ENCODE measurements at places on chromosomes 13 and 19. TPM values are rescaled to one million over a fixed set of nuclear protein-coding genes. Genes with fewer than 3 reads are reported as not detected.

DNA sequence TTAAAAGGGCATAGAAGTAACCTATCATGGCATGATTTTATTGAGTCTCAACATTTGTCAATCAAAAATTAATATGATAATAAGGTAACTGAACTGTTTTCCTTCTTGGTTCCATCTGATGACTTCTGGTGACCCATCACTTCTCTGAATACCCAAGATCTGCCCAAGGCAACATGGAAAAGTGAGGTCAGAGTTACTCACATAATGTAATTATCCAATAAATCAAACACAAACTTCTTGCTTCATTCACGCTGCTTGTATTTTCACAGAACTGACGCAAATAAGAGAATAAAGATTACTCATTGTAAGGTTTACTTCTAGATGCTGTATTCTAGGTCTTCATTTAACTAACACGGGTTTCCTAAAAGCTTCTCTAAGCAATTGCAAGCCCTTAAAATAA is 361.6 kb downstream of the RBM26 start:
- DNase-seq, result no peak

- no peak for DNase-seq
Measured at GRCh38 chr19:17797424-17798201, 2.7 kb downstream of the B3GNT3 start.

DNA sequence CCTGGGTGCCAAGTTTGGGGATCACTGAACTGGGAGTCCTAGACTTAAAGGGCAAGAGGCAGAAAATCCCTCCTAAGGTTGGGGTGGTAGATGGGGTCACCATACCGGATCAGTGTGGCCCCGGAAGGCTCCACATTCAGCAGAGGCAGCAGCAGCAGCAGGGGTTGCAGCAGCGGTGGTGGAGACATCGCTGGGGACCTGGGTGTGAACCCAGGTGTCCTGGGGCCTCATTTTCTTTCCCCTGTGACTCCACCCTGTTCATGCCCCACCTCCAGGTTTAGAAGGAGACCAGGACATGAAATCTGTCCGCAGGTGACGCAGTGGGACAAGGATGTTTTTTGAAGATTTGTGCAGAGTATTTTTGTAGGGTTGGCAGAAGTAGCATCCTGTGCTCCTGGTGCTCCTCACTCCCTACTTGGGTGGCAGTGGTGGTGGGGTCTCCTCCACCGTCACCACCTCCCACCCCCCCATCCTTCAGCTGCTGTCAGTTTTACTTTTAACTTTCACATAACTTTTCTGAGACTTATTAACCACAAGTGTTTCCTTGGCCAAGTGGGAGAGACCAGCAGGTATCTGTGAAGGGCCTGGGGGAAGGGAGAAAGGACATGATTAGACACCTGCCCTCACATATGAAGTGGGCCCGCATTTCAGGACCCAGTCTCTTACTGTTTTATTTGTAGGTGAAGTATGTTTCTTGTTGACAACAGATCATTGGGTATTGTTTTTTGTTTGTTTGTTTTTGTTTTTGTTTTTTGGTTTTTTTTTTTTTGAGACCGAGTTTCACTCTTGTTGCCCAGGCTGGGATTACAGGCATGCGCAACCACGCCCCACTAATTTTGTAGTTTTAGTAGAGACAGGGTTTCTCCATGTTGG is at the start of gene NAPSA:
TSS of gene NAPSA (minus strand) at position 206 of the 873 bp plus-strand sequence. CDS start at position 188, 18 bp downstream.
- DNase-seq, result no peak

DNA sequence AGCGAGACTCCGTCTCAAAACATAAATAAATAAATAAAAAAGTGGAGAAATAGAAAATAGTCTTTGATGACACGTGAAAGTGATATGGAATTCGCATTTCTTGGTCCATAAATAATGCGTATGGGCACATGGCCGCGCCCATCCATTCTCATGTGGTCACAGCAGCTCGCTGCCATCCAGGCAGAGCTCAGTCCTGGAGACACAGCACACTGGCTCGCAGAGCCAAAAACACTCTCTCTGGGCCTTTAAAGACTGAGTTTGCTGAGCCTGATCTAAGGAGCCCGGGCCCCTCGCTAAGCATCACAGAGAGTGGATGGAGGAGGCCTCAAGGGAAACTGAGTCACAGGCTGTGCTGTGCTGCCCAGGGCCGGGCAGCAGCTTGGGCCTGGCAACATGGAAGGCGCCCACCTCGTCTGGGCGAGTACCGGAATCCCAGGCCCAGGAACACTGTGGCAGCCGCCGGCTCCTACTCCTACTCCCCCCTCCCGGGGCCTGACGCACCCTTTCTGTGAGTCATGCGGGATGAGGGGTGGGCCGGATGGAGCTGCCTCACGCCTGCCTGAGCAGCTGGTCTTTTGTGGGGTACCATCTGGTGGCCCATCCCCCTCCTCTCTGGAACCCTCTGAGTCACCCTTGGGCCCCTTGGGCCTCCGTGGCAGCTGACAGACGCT is 28.9 kb upstream of the CACTIN start:
- DNase-seq, result no peak

- DNase-seq, result no peak
Measured at GRCh38 chr19:9309974-9310446, 372 bp upstream of the ZNF699 start.

DNA sequence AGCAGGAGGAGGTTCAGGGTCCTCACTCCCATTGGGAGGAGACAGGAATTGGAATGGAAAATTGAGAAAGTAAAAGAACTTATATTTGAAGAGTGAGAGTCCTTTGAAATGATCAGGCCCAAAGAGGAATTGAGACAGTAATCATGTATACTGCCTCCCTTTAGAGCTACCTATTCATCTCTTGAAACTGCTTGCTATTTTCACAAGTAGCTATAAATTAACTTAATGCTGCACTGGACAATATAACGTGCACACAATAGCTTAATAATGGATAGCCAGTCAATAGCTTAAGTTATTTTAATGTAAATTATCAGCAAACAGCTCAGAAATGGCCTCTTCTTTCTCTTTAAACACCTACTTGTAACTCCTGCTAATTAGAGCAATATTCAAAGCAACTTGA is 46.6 kb upstream of the MYCBP2 start:
- DNase-seq, result no peak

GRCh38 chr19:17767559-17767958 is 16.3 kb downstream of the FCHO1 start:
- DNase-seq, result no peak

DNA sequence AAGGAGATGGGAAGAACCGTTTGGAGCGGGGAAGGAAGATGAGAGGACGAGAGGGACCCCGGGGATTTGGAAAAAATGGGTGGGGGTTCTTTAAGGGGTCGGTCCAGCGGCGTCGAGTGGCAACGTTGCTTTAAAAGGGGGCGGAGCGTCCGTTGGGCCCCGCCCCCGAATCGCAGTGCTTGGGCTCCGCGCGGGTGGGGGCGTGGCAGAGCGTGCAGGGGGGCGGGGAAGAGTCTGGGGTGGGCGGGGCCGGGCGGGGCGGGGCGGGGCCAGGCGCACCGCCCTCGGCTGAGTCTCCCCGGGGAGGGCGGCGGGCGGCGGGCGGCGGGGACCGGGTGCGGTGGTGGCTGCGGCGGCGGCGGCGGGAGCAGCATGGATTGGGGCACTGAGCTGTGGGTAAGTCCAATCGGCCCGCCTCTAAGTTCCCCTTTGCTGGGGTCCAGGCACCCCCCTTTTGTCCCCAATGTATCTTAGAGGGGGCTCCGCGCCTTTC is at the start of gene TRIP10:
TSS of gene TRIP10 (plus strand) at position 291 of the 493 bp plus-strand sequence. CDS start at position 373, 82 bp downstream.
- no peak for DNase-seq

DNA sequence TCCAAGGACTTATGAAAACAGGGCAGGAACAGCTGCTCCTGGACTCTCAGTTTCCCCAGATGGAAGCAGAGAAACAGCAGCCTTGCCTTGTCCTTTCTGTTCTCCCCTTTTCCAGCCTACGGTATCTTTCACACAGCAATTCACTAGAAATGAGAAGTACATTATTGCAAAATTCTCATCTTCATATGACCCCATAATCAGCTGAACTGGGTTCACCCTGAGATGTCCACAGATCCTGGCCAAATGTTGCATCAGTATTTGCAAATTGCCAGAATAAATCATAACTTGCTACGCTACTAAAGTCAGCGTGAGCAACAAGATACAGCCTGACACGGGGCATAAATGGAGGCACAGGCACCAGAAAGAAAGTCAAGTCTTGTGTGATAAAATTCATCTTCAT is 16.1 kb downstream of the VSTM1 start:
- DNase-seq, result no peak

DNA sequence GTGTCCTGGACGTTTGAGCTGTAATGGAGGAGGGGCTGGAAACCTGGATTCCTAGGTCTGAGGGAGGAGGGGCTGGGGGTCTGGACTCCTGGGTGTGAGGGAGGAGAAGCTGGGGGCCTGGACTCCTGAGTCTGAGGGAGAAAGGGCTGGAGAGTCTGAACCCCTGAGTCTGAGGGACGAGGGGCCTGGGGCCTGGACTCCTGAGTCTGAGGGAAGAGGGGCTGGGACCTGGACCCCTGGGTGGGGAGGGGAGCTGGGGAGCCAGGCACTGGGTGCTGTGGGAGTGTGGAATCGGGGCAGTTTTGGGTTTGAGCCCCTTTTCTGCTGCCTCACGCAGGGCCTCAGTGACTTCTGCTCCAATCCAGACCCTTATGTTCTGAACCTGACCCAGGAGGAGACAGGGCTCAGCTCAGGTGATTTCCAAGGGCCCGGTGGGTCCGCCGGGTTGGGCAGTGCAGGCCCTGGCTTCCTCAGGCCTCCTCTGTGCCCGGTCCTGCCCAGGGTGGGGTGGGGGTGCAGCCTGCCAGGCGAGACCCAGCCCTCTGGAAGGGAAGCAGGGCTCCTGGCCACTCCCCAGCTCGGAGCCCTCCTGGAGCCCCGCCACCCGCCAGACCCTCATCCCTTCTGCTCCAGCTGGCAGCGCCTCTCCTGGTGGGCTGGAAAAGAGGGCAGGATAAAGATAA is 14.4 kb downstream of the TTYH1 start:
- DNase-seq, result no peak

DNA sequence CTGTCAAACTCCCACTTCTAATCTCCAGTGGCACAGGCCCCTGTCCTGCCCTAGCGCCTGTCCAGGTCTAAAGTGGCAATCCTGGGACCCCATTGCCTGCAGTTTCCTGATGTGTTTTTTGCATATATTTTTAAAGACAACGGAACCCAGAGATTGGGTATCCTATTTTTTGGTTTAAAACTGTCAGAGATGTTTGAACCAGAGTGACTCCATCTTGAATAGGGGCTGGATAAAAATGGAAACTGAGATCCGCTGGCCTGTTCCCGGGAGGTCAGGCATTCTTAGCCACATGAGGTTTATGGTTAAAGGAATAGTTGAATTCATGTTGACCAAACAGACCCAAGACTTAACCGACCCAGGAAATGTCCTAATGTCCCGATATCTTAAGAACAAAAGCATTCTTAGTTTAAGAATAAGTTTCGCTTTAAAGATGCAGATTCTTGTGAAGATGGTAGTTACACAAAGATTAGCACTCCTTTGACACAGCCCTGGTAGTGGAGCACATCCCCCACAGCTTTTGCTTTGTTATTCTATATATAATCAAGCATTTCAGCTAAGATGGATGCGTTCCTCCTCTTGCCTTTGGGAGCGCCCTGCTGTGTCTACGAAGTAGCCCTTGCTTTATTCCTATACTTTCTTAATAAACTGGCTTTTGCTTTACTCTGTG is 332.1 kb downstream of the UQCRFS1 start:
- no peak for DNase-seq

- DNase-seq, result no peak
Measured at GRCh38 chr13:50609011-50609410, 234.5 kb downstream of the DLEU7 start.

DNA sequence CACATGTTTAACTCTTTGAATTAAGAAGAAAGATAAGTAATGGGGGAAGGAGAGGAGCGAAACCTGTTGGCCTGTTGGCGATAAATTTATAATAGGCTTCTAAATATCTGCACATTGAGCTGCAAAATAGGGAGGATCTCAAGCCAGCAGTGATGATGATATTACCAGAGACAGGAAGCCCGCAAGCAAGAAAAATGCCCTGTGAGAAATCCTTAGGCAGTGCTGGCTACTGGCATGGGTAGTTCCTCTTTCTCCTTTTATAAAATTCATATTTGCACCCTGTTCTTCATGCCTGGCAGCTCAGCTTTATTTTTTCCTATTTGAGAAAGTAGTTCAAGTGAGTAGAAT is 858 bp upstream of the USP12 start:
- no peak for DNase-seq

- DNase-seq, result peak; percentile 49
Measured at GRCh38 chr19:52028027-52028779, at the start of gene ZNF614. TSS of gene ZNF614 (minus strand) at chr19:52028379. CDS start at chr19:52025745, 2,634 bp downstream.

GRCh38 chr19:35213663-35214632 is 14.6 kb downstream of the FAM187B start:
- peak; percentile 93 for DNase-seq

Gene LILRB3
- total RNA-seq, result 0.29 TPM

Gene KLK15
- total RNA-seq, result not detected

Gene CYP4F12
- not detected for total RNA-seq

Gene ZNF563
- 3.7 TPM for total RNA-seq

Gene POU2F2
- 48.3 TPM for total RNA-seq

Gene CRLF1
- total RNA-seq, result 0.43 TPM

Gene FAM216B
- total RNA-seq, result not detected

Gene UBAC2
- total RNA-seq, result 18.7 TPM

Gene IL11
- 0.15 TPM for total RNA-seq

Gene GJA3
- total RNA-seq, result not detected

Gene DNAAF3
- not detected for total RNA-seq

Gene BCAM
- total RNA-seq, result 0.29 TPM

Gene TUBB4A
- total RNA-seq, result 22.4 TPM

Gene CFAP97D2
- total RNA-seq, result not detected

Gene ZNF226
- total RNA-seq, result 17.2 TPM

All from GM12878 (cell line).